ENCODE measurements at places on chromosomes 3 and 15. TPM values are rescaled to one million over a fixed set of nuclear protein-coding genes. Genes with fewer than 3 reads are reported as not detected.

GRCh38 chr3:105791131-105791530, 77.7 kb downstream of the CBLB start:
- no peaks in the 10 kb centered on the region for H3K4me1 ChIP-seq
- DNase-seq = no peak
- no peaks in the 10 kb centered on the region for H3K36me3 ChIP-seq
- H3K27me3 ChIP-seq = no peaks in the 10 kb centered on the region
- peak overlapping the region; percentile 66 for H3K27ac ChIP-seq

GNAT1 gene
- total RNA-seq = not detected

GRCh38 chr3:107198581-107199181, 178.6 kb upstream of the CCDC54 start:
- no peaks in the 10 kb centered on the region for H3K4me1 ChIP-seq
- no peak overlapping the region for H3K27ac ChIP-seq
- no peaks in the 10 kb centered on the region for H3K27me3 ChIP-seq
- DNase-seq = no peak

GRCh38 chr3:180018543-180018942, 18.2 kb downstream of the PEX5L start:
- H3K4me1 ChIP-seq = no peaks in the 10 kb centered on the region
- H3K36me3 ChIP-seq = no peaks in the 10 kb centered on the region
- H3K27me3 ChIP-seq = no peaks in the 10 kb centered on the region
- no peak overlapping the region for H3K27ac ChIP-seq
